ENCODE measurements at places on chromosomes 2 and 18. TPM values are rescaled to one million over a fixed set of nuclear protein-coding genes. Genes with fewer than 3 reads are reported as not detected.

Gene IRS1
- 4.0 TPM for total RNA-seq

Gene DOCK10
- total RNA-seq, result 15.1 TPM

Gene MBOAT2
- total RNA-seq, result 17.5 TPM

Gene DCC
- total RNA-seq, result 0.06 TPM

Gene RAB6C
- total RNA-seq, result not detected

Gene DTNA
- 12.3 TPM for total RNA-seq

Gene C2orf66
- total RNA-seq, result 1.1 TPM

Gene TGFA
- total RNA-seq, result 0.93 TPM

Gene TMEM163
- total RNA-seq, result 3.2 TPM

Gene CXCR4
- 211 TPM for total RNA-seq

Gene TWIST2
- 7.2 TPM for total RNA-seq

Gene ARHGAP28
- total RNA-seq, result 16.5 TPM

Gene SPRED2
- total RNA-seq, result 11.9 TPM

Gene NETO1
- 2.0 TPM for total RNA-seq

Gene BBS5
- 5.5 TPM for total RNA-seq

Gene ARHGAP15
- total RNA-seq, result not detected

Gene ABCB11
- 0.18 TPM for total RNA-seq

Gene TMEM198
- 0.29 TPM for total RNA-seq

Gene HOXD1
- total RNA-seq, result 19.0 TPM

Gene POLE4
- total RNA-seq, result 10.2 TPM

Gene CNDP1
- not detected for total RNA-seq

Gene EIF4E2
- total RNA-seq, result 91.4 TPM

Gene TRABD2A
- 1.3 TPM for total RNA-seq
